ENCODE measurements at places on chromosomes 16 and 17.

DNA sequence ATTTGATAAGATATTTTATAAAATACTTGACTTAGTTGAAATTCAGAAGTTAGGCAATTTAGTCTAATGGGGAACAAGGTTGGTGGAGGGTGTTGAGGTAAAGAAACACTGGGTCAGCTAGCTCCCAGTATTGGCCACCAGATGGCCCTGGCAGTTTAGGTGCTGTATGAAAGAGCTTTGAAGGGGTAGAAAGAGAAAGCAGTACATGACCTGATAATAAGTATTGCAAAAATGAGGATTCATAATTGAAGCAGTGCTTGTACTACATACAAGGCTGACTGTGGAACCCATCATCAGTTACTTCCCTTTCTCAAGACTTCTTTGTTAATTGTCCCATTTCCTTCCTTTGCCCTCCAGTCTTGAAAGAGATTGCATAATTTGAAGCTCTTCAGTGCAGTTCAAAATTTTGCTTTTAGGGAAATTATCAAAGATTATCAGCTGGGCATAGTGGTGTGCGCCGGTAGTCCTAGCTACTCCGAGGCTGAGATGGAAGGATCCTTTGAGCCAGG, 29.4 kb downstream of the TANC2 start:
- DNase-seq: peak; percentile 90

DNA sequence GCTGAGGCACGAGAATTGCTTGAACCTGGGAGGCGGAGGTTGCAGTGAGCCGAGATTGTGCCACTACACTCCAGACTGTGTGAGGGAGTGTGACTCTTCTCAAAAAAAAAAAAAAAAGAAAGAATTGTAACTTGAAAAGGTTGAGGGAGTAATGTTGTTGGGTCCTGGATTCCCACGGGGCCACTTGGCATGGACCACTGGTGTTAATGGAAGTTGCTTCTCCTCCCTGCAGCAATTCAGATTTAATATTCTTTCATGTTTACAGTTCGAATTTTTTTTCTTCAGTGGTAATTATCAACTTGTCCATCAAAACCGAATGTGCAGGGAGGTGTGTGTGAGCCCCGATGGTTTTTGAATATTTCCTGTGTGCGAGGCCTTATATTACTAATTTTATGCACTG, 7.2 kb downstream of the EPN2 start:
- no peak for DNase-seq

DNA sequence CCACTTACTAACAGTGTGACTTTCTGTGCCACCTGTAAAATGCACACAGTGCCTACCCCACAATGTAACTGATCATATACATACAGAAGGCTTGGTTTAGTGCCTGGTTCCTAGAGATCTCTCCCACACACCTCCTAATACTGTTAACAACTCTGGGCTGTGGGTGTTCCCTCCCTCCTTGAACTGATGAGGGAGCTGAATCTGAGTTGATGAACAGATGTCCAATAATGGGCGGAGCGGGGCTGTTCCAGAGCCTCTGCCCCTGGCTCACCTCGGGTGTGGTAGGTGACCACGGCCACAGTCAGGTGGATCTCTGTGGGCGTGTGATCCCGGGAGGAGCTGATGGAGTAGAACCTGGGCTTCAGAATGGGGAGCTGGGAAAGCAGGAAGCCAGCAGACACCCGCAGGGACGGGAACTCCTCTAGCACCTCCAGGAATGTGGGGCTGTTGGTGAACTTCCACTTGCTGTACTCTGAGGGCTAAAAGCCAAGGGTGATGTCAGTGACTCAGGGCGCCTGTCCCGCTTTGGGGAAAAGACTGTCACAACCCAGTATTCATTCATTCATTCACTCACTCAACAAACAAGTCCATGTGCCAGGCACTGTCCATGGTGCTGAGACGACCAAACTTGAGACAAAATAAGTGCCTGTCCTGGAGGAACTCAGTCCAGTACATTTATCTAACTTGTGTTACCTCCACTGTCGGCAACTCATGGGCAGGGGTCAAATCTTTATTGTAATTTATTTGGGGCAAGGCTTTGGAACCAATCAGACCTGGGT, 37.6 kb downstream of the NOS2 start:
- DNase-seq: peak; percentile 56

GRCh38 chr17:36545077-36545464, 352 bp downstream of the GGNBP2 start:
- DNase-seq: no peak

DNA sequence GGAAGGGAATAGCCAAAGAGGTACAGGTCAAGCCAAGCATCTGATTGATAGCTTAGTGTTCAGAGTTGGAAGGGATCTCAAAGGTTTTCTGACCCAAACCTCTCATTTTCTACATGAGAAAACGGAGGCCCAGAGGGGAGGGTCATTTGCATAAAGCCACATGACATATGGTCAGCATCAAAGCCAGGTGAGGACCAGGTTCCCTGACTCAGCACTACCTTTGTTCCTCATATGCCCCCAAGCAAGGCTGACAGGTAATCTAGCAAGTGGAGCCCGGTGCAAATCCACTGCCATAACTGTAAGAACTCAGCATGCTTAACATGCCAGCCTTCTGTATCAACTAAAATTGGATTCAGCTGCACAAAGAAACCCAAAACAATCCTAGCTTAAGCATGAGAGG, 28.2 kb upstream of the CCL1 start:
- no peak for DNase-seq

- DNase-seq: no peak
These were observed 230.1 kb downstream of the CBLN1 start for GRCh38 chr16:49051576-49051975.

- DNase-seq: peak; percentile 61
These were observed 4.5 kb upstream of the NME4 start for GRCh38 chr16:392450-393030.

DNA sequence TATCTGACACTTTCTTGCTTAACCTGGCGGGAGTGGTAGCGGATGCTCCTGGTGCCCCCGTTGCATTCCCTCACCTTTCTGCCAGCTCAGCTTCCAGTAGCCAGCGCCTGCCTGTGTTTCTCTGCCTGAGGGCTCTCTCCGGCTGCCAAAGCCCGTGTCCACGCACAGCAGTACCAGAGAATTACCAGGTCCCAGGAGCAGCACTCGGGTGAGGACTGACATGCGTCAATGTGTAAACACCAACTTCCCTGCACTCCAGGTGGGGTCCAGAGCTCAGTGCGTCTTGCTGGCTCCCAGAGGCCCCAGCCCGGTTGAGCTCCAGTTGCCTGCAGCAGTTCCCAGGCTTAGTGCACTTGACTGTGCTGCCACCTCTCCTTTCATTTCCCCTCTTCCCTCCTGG, 54.8 kb downstream of the CDH13 start:
- DNase-seq: no peak

GRCh38 chr17:11816409-11816808, 180.9 kb downstream of the ZNF18 start:
- no peak for DNase-seq

DNA sequence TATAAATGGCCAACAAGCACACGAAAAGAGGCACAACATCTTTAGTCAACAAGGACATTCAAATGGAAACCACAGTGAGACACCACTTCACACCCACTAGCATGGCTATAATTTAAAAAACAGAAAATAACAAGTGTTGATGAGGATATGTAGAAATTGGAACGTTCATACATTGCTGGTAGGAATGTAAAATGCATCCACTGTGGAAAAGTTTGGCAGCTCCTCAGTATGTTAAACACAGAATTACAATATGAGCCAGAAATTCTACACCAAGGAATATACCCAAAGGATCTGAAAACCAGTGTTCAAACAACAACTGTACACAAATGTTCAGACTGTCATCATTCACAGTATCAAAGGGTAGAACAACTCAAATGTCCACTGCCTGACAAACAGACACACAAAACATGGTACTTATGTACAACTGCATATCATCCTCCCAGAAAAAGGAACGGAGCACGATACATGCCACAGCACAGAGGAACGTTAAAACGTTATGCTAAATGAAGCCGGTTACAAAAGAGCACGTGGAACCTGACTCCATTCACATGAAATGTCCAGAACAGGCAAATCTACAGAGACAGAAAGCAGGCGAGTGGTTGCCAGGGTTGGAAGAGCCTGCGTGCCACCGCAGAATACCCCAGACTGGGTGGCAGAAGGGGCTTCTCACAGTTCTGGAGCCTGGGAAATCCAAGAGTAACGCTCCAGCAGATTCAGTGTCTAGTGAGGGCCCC, 32.8 kb upstream of the METRNL start:
- DNase-seq: no peak

All from suppressor macrophage (primary cell).